Left renal cortex interstitium (tissue), 4 donors: ENCODE measurements at places on chromosomes 5 and 9. TPM values are rescaled to one million over a fixed set of nuclear protein-coding genes. Genes with fewer than 3 reads are reported as not detected.

The SYNPO gene
- 102 TPM for polyA plus RNA-seq

The HRCT1 gene
- 0.28 TPM for polyA plus RNA-seq

The LURAP1L gene
- 22.4 TPM for polyA plus RNA-seq

The SECISBP2 gene
- polyA plus RNA-seq = 98.9 TPM

GRCh38 chr5:170097934-170098333 is 7.8 kb upstream of the FOXI1 start:
- DNase-seq = no peak

DNA sequence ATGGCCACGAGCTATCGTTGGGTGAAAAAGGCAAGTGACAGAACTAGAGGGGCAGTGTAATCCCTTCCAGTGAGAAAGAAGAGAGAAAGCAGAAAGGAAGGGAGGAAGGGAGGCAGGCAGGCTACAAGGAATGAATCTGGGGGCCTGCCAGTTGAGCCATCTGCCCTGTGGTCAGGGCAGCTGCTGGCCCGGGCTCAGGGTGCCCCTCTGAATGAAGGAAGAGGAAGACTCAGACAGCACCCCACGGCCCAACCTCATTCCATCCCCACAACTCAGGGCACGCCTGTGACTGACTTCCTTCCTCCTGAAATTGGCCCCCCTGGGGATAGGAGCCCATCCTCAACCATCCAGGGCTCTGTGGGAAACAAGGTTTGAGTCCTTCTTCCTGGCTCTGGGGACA is 20.3 kb upstream of the FLT4 start:
- DNase-seq = no peak

DNA sequence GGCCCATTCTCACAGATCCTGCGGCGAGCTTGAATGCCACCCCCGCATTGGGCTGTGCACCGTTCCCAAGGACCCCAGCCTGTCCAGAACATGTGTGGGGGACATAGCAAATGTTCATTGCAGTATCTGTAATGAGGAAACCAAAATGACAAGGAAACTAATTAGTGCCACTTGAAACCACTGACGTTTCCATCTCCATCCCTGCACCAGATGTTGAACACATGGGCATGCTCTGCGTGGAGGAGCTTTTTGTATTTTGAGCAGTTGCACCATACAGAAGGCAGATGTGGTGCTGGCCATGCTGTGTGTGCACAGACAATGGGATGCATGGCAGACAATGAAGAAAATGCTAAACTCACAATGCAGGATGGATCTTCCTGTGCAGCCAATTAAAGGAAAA is 437.7 kb downstream of the SEMA5A start:
- DNase-seq = no peak

- no peak for DNase-seq
Observed at GRCh38 chr9:126856326-126856877, 4.0 kb upstream of the ZBTB34 start.

DNA sequence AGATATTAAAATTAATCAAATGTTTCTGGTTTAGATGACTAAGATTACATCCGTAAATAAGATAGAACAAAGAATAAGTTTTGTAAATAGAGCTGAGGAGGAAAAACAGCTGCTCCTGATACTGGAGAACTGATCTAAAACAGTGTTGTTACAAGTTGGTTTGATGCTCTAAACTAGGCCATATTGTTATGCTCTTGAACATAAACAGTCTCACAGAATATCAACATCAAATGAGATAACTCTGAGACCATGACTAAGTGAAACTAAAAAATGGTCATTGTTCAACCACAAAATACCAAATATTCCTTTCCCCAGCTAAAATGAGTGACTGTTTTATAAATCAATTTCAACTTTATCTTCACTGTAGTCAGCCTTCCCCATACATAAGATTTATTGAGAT is 16.5 kb upstream of the SRFBP1 start:
- no peak for DNase-seq

- no peak for DNase-seq
Observed at GRCh38 chr5:102628441-102629175, 126.5 kb upstream of the PAM start.
